ENCODE measurements at places on chromosomes 1 and 21. TPM values are rescaled to one million over a fixed set of nuclear protein-coding genes. Genes with fewer than 3 reads are reported as not detected.

The SLC45A1 gene
- total RNA-seq: 0.75 TPM

The FCAMR gene
- total RNA-seq: not detected

The CNR2 gene
- not detected for total RNA-seq

The ZCCHC17 gene
- total RNA-seq: 34.7 TPM
